ENCODE measurements at places on chromosomes 3 and 15. TPM values are rescaled to one million over a fixed set of nuclear protein-coding genes. Genes with fewer than 3 reads are reported as not detected.

STRC gene
- not detected for total RNA-seq

C3orf70 gene
- 2.9 TPM for total RNA-seq

SLC9C1 gene
- 0.57 TPM for total RNA-seq

POLR2H gene
- total RNA-seq, result 123 TPM

CA12 gene
- total RNA-seq, result 1.1 TPM

ZMYND10 gene
- 0.13 TPM for total RNA-seq

MYZAP gene
- 4.1 TPM for total RNA-seq

CAND2 gene
- 1.6 TPM for total RNA-seq

ANKDD1A gene
- 2.0 TPM for total RNA-seq

LYZL4 gene
- total RNA-seq, result not detected

CADPS gene
- not detected for total RNA-seq

EAF2 gene
- total RNA-seq, result 1.4 TPM

GPR15 gene
- not detected for total RNA-seq

CHRFAM7A gene
- 5.3 TPM for total RNA-seq

BHLHE40 gene
- 23.7 TPM for total RNA-seq

SEMA6D gene
- 10.0 TPM for total RNA-seq

PCOLCE2 gene
- 1.3 TPM for total RNA-seq

ROPN1 gene
- not detected for total RNA-seq

CLDN18 gene
- not detected for total RNA-seq

PLSCR1 gene
- 82.5 TPM for total RNA-seq

GP5 gene
- 0.14 TPM for total RNA-seq

ILDR1 gene
- total RNA-seq, result not detected

TMEM40 gene
- total RNA-seq, result not detected

TMEM45A gene
- 4.6 TPM for total RNA-seq

SLC6A11 gene
- not detected for total RNA-seq

FMN1 gene
- total RNA-seq, result under 0.01 TPM

SI gene
- total RNA-seq, result not detected

CCDC9B gene
- total RNA-seq, result 32.7 TPM

AHSG gene
- total RNA-seq, result not detected

NLGN1 gene
- total RNA-seq, result 52.5 TPM

CEP63 gene
- total RNA-seq, result 17.6 TPM

KCNMB3 gene
- total RNA-seq, result 1.6 TPM

KLHL6 gene
- total RNA-seq, result 15.7 TPM

STAC gene
- not detected for total RNA-seq

DAZL gene
- total RNA-seq, result not detected

IQCF5 gene
- not detected for total RNA-seq

SLC27A2 gene
- total RNA-seq, result not detected

Data from thoracic aorta endothelial cell (primary cell).